ENCODE measurements at places on chromosomes 6 and 20.
A peak's percentile ranks its signal among the peaks of the same experiment; 100 is the strongest.

- no peak for DNase-seq
Observed at GRCh38 chr20:39899881-39900280, 789.2 kb downstream of the MAFB start.

GRCh38 chr6:84466511-84466910, 239.1 kb upstream of the CEP162 start:
- DNase-seq: no peak

- DNase-seq: no peak
Observed at GRCh38 chr20:34703424-34704176, 544 bp upstream of the TP53INP2 start.

DNA sequence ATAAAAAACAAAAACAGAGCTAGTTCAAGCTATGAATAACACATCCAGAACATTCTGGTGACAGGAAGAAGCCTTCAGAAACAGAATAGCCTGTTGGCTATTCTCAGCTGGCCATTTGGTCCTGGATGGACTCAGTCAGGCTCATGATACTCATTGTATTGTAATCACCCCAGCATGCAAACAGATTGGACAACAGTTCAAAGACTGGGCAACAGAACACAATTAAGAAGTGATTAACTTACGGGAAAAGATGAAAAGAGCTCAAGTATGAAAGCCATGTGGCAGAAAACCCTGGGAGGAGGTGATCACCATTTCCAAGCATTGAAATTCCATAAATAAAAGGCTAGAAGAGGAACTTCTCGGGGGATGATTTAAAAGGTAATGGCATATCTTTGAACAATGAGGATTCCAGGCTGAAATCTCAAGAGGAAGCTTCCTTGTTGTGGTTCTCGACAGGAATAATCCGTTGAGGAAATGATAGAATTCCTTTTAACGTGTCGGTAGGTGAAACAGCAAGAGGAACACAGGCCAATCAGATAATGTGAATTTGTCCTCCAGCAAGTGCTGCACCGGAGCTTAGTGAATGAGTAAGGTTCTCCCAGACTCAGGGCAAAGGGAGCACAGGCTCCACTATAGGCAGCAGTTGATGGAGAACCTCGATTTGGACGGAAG, 172.4 kb downstream of the BCAS1 start:
- DNase-seq: no peak

GRCh38 chr6:100185615-100186014, 191.6 kb upstream of the MCHR2 start:
- no peak for DNase-seq

- no peak for DNase-seq
Observed at GRCh38 chr6:116433206-116433712, 27.9 kb upstream of the CALHM6 start.

GRCh38 chr6:107730106-107730505, 94.0 kb downstream of the SCML4 start:
- no peak for DNase-seq

GRCh38 chr20:49810491-49811190, 2.0 kb upstream of the SLC9A8 start:
- DNase-seq: no peak

DNA sequence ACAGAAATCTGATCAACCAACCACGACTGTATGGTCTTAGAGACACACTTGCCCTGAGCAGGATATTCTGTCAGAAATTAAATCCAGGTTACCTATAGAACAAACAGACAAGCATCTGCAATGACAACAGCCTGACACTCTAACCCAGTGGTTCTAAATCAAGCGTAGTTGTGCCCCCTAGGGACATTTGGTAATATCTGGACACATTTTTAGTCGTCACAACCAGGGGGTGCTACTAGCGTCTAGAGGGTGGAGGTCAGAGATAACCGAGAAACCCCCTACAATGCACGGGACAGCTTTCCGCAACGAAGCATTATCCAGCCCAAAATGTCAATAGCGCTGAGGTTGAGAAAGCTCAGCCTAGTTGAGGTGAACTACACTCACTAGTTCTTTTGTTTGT, 32.3 kb downstream of the ID4 start:
- no peak for DNase-seq

- DNase-seq: no peak
Observed at GRCh38 chr20:32777177-32777956, 15.2 kb downstream of the DNMT3B start.

- no peak for DNase-seq
Observed at GRCh38 chr20:9367328-9367727, 147.1 kb upstream of the LAMP5 start.

GRCh38 chr6:67393356-67393755, 1241.7 kb upstream of the ADGRB3 start:
- no peak for DNase-seq

DNA sequence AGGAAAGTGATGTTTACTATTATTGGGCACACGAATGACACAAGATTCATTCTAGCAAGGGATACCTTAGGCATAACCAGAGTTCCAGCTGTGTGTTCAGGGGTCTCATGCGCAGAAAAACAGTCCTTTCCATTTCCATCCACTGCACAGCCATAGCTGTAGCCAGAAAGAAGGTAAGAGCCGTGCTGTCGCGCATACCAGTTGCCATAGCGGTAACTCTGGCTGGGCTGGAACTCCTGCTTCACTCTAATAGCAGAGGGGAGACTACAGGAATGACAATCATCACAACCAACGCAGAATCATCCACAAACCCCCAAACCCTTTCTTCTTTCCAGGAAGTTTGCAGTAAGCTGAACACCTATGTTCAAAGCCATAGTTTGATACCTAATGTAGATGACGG, 7.5 kb downstream of the C6orf52 start:
- no peak for DNase-seq

DNA sequence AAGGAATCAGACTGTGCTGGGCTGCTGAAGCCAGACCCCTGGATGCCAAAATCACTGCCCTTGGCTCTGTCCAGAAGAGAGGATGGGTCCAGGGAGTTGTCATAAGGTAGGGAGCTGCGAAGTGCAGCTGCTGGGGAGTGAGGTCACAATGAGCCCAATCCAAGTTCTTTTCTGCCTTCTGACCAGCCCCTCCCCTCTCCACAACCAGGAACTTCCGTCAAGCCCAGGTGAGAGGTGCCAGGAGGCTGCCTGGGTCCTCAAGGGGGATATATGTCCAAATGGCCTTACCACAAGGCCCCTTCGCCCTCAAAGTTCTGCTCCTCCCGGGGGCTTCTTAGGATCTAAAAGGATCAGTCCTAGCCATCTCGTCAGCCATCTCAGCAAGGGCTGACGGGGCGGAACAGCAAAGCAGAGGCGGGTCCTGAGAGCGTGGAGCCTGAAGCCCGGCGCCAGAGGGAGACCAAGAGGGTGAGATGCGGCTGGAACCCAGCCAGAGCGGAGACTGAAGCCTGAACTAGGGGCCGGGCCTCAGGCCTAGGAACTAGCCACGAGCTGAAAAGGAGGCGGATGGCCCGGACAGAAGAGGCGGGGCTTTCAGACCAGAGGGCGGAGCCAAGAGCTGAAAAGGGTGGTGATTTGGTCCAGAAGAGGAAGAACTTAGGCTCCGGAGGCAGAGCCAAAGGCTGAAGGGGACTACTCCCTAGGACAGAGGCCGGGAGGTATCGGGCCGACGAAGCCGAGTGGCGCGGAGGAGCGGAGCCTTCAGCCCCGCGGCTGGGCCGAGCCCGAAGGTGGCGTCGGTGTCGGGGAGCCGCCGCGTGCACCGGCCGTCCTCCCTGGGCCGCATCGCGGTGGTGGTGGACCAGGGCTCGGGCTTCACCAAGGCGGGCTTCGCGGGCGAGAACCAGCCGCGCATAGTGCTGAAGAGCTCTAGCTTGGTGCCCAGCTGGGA, at the start of gene ACTL10:
Gene ACTL10, plus strand, starts transcription at position 651 of the 952 bp plus-strand sequence. CDS start 555 bp downstream, outside the sequence.
- DNase-seq: peak; percentile 92

DNA sequence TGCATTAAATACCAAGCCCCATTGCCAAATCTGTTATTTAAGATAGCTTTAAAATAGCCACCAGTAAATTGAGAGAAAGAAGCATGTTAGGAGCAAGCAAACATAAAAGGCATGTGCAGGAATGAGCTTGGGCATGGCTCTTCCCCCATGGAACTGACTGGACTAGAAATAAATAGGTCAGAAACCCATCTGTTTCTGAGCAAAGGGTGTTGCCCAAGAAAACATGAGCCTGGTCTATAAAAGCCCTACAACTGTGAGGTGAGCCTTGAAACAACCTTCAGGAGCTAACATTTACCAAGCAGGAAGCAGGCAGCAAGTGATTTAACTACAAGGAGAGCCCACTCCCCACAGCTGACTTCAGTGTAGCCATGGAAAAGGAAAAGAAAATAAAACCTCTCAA, 126.3 kb downstream of the C6orf118 start:
- no peak for DNase-seq

DNA sequence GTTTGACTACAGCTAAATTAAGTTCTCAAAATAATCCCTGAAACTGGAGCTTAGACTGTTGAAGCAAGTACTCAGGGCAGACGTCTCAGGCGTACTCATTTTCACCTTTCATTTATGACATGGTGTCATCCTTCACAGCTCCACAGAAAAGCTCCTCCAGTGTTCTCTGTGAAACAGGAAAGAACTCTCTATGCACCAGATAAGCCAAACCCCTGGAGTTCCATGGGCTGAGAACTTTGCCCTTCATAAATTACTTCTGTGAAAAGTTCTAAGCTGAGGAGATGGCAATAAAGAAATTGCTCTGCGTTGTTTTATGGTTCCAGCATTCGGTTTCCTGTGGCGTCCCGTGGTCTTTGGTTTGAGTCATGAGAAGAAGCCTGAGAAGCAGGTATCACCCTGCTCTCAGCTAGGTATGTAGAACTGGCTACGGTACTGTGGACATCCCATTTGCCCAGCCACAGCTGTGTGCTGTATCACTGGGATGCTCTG, 20.2 kb upstream of the RREB1 start:
- DNase-seq: no peak
